ENCODE measurements at places on chromosomes 7 and 10.

GRCh38 chr7:98733036-98733435, 116.0 kb downstream of the NPTX2 start:
- no peak for DNase-seq

- no peak for DNase-seq
These were observed 170.6 kb downstream of the UBE2H start for GRCh38 chr7:129781928-129782817.

GRCh38 chr10:97128516-97129154, 57.1 kb downstream of the SLIT1 start:
- DNase-seq, result no peak

GRCh38 chr7:81752318-81752714, 17.5 kb downstream of the HGF start:
- no peak for DNase-seq

- no peak for DNase-seq
These were observed 29.0 kb downstream of the AGAP3 start for GRCh38 chr7:151115121-151115835.

DNA sequence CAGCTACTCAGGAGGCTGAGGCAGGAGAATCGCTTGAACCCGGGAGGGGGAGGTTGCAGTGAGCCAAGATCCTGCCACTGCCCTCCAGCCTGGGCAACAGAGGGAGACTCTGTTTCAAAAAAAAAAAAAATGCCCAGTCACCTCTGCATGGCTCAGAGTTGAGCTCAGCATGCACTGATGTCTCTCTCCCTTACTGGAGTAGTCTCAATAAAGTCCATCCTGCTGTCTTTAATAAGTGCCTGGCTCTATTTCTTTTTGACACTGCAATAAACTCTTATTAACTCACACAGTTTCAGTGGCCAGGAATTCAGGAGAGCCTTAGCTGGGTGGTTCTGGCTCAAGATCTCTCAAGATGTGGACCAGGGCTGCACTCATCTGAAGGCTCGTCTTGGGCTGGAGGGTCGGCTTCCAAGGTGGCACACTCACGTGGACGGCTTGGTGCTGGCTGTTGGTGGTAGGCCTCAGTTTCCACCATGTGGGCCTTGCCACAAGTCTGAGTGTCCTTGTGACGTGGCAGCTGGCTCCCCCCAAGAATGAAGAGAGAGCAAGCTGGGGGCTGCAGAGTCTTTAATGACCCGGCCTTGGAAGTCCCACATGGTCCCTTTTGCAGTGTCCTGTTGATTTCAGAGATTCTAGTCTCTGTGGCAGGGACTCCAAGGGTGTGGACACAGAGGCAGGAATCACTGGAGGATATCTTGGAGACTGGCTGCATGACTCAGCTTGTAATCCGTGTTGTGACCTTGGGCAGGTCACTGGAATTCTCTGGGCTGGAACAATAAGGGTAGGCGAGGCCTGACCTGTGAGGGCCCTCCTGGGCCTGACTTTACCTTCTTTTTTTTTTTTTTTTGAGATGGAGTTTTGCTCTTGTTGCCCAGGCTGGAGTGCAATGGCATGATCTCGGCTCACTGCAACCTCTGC, 85.9 kb upstream of the KMT2C start:
- DNase-seq, result no peak

- DNase-seq, result no peak
These were observed 28.0 kb upstream of the GSAP start for GRCh38 chr7:77444123-77444522.

DNA sequence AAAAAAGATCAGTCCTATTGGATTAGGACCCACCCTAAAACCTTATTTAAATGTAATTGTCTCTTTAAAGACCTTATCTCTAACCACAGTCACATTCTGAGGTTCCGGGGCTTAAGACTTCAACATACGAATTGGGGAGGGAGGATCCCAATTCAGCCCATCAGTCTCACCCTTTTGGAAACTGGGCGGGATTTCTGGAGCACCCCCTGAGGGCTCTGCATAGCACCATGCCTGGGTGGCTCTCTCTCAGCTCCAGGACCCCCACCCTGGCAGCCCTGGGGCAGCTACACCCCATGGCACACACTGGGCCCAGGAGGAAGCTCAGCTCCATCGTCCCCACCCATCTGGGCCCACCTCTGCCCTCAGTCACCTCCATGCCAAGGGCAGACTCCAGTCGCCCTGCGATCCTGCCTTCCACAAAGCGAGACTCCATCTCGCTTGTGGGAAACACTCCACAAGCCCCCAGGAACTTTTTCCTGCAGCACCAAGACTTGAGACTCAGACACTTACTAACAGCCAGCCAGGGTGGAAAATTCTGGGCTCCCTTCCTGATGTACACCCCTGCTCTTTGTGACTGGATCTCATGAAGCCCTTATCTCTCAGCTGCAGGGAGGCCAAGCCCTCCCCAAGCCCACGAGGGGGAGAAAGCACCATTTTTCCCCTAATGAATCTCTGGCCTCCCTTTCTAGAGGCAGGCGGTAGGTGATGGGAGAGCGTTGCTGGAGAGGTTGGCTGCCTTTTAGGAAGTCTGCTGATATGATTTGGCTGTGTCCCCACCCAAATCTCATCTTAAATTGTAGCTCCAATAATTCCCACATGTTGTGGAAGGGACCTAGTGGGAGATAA, 90.8 kb upstream of the KDM7A start:
- DNase-seq, result no peak

- no peak for DNase-seq
These were observed 125.7 kb downstream of the ADCY1 start for GRCh38 chr7:45699726-45700390.

GRCh38 chr7:155864991-155865690, 52.9 kb upstream of the SHH start:
- DNase-seq, result no peak

- no peak for DNase-seq
These were observed 54.2 kb downstream of the RBM20 start for GRCh38 chr10:110698340-110698739.

DNA sequence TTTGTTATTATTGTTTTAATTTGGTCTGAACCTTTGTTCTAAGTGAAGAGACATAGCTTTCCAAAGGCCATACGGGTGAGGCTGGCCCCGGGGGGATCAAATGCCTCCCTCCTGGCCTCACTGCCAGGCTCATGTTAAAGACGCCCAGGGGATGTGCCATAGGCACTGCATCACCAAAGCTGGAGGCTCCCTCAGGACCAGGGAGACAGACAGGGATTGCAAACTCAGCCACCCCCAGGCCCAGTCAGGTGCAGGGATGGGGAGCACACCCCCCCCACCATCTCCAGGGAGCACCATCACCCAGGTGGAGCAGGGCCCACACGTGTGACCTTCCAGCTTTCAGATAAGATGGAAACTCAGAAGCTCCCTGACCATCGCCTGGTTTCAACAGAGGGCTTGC, 96.0 kb upstream of the DNAAF5 start:
- DNase-seq, result no peak

GRCh38 chr7:112233048-112233697, 26.7 kb downstream of the ZNF277 start:
- no peak for DNase-seq

DNA sequence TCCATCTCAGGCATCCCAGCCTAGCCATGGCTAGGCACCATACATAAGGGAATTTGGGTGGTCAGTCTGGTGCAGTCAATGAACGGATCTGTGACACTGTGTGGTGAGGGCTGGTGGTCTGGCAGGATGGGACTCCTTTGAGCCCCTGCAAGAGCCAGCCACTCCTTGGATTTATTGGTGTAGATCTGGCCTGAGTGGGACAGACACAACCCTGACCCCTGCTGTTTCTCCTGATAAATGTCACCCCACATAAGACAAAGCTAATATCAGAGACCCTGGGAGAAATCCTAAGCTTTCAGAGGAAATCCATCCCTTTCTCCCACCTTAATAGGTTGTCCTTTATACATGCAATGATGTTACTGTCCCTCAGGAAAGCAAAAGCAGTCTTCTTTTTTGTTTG, 2.3 kb downstream of the FBXO24 start:
- no peak for DNase-seq
